ENCODE measurements at places on chromosomes 12 and 14.

- DNase-seq: peak; percentile 92
These were observed 196.1 kb downstream of the ALG10 start for GRCh38 chr12:34218193-34219045.

DNA sequence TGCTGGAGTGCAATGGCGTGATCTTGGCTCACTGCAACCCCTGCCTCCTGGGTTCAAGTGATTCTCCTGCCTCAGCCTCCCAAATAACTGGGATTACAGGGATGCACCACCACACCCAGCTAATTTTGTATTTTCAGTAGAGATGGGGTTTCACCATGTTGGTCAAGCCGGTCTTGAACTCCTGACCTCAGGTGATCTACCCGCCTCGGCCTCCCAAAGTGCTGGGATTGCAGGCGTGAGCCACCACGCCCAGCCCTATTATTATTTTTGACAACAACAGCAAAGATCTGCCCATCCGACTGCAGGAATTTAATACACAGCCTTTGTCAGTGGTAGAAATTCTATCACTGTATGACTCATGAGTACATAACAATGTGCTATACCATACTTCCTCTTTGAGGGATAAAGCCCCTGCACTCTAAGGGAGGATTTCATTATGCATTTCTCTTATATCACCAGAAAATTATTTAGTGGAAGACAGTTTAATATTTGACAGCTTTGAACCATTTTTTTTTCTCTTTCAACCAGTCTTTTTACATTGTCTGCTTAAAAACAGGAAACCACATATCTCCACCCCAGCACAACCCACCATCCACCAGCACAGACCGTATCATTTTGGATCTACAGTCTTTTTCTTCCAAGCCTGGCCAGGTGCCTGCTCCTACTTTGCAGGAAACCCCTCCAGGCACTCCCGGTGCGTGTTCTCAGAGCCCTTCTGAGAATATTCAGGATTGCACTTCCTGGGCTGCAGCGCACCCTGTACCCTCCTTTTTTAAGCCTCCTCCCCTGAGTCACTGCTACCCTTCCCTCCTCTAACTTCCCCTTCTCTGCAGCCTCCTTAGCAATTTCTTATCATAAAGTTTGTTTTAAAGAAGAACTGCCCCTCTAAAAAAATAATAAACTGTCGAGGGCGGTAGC lies 594 bp downstream of the ARHGDIB start:
- DNase-seq: no peak

DNA sequence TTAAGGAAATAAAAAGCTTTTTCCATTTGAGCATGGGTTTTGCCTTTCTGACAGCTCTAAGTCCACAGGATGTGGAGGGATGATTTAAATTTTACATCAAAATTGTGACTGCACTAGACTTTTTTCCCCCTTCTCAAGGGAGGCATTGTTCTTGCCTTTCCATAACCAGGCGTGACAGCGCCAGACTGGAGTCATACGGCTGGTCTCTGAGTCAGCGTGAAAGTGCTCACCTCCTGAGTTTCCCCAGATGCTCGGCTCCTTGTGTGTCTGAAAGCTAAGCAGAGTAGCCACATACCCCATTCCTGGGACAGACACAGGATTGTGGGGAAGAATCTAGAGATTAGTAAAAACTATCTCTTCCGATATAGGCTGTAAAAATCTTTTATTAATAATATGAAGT lies 43.1 kb downstream of the SOX5 start:
- DNase-seq: no peak

- DNase-seq: no peak
These were observed 44.5 kb downstream of the GTF2A1 start for GRCh38 chr14:81176241-81176640.

GRCh38 chr12:122159882-122160281 lies 14.1 kb downstream of the IL31 start:
- DNase-seq: no peak

DNA sequence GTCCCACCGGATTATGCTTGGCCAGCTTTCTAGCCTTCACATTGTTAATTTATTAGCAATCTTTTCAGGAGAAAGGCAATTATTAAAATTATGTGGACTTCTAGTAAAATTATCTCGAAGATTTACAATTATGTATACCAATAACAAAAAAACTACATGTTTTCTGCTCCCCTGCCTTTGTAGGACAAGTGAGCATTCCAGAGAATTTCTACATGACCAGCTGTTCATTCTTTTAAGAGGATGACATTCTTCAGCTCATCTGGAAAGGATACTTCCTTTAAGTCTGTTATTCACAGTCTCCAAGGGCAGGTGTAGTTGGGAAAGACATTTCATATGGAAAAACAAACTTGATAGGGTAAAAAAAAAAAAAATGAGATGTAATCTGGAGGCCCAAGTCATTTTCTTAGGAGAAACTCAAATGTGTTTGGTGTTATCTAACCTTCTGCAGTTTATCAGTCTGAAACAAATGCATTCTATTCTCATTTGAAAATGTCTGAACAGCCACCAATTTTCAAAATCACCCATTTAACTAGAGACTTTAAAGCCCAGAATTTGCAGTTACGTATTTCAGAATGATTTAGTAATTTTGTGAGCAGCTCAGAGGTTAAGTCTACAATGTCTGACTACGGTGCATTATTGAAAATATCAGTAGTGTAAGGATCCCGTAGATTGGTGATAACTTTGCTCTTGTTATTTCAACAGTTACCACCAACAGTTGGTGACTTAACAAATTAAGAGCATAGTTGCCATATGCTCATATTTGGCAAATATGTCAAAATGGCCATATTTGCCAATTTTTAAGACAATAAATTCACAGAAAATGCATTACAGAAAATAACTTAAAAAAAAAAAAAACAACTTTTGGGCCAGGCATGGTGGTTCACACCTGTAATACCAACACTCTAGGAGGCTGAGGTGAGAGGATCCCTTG lies 1.8 kb upstream of the PHLDA1 start:
- DNase-seq: no peak

DNA sequence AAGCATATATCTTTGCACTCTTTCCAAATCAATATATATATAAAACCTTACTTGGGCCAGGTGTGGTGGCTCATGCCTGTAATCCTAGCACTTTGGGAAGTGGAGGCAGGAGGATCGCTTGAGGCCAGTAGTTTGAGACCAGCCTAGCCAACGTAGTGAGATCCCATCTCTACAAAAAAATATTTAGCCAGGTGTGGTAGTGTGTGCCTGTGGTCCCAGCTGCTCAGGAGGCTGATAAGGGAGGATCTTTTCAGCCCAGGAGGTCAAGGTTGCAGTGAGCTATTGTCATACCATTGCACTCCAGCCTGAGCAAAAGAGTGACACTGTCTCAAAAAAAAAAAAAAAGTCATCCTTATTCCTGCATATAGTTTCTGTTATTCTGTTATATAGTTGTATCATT lies 14.4 kb downstream of the OS9 start:
- DNase-seq: no peak

DNA sequence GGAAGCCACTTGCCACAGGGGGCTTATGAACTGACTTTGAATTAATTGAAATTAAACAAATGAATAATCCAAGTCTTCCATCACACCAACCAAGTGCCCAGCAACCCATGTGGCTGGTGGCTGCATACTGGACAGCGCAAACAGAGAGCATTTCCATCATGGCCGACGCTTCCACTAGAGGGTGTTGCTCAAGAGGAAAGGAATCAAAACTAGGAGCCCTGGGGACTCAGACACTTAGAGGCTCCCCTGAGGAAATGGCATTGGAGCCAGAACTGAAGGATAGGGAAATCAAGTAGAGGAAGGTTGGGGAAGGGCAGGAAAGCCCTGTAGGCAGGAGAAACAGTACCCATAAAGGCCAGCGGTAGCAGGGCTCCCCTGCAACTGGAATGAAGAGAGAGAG lies 50.6 kb upstream of the NUAK1 start:
- DNase-seq: no peak

DNA sequence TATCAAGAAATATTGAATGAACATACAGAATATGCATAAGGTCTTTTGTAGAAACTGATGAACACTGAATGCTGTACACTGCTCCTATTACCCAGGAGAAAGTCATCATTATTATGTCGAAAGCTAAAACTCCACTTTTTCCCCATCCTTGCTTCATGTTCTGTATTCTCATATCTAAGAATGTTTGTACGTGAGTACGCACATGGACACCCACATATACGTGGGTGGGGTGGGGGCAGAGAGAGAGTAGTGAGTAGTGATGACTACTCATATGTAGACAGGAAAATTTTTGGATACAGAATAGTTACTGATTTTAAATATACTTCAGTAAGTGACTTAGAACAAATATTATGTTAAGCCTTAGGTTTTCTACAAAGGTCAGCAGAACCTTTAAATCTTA lies 75.1 kb downstream of the FERMT2 start:
- no peak for DNase-seq
